ENCODE measurements at places on chromosomes 7 and 10.

DNA sequence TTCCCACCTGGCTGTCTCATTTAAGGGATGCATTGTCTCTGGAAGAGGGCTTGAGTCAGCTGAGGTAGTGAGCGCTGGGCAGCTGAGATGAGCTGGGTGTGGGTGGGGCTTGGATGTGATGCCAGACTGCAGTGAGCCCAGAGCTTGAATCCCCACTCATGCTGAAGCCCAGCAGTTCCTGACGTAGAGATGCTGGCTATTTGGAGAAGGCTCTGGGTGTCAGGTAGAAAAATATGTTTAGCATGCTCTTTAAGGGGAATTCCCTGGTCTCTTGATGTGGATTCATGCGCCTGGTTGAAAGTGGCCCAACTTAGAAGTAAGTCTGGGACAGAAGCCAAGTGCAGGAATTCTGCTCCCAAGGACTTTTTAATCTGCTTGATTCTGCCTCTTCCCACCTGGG, 241.5 kb upstream of the IGFBP3 start:
- DNase-seq: no peak

- no peak for DNase-seq
Measured at GRCh38 chr10:122999347-122999746, 9.2 kb downstream of the IKZF5 start.

DNA sequence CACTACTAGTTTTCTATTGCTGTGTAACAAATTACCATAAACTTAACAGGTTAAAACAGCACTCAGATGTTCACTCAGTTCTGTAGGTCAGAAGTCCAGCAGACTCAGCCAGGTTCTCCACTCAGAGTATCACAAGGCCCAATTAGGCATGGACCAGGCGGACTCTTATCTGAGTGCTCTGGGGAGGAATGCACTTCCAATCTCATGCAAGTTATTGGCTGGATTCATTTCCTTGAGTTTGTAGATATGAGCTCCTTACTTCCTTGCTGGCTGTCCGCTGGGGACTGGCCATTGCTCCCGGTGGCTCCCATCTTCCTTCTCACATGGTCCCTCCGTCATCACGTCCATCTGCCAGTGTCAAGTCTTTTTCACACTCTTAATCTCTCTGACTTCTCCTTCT, 137.0 kb upstream of the PRR15 start:
- DNase-seq: no peak

DNA sequence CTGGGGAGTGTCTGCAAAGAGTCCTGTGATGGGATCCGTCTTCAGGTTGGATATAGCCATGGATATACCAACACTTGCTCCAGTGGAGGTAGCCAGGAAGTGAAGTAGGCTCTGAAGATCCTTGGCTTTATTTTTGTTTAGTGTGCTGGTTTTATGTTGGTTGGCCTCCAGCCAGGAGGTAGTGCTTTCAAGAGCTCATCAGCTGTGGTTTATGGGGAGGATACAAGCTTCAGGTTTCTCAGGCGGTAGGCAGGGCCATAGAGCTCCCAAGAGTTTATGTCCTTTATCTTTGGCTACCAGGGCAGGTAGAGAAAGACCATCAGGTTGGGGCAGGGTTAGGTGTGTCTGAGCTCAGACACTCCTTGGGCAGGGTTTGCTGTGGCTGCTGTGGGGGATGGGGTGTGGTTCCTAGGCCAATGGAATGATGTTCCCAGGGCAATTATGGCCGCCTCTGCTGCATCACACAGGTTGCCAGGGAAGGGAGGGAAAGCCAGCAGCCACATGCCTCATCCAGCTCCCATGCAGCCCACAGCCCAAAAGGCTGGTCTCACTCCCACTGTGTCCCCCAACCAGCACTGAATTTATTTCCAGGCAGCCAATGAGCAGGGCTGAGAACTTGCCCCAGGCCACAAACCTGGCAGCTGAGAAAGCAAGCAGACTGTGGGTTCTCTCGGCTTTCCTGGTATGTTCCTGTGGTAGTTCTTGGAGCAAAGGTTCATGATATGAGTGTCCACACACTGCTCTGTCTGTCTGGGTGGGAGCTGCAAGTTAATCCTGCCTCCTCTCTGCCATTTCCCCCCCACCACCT, 67.0 kb upstream of the PRLHR start:
- DNase-seq: peak; percentile 19

- no peak for DNase-seq
Measured at GRCh38 chr7:150665089-150665748, 20.3 kb upstream of the GIMAP2 start.
